Substantia nigra (tissue), 51 donors: ENCODE measurements at places on chromosomes 6 and 20.

GRCh38 chr6:169701311-169701953 lies 397 bp downstream of the WDR27 start:
- DNase-seq, result peak; percentile 51

GRCh38 chr6:15194453-15194852 lies 51.4 kb upstream of the JARID2 start:
- DNase-seq, result no peak

DNA sequence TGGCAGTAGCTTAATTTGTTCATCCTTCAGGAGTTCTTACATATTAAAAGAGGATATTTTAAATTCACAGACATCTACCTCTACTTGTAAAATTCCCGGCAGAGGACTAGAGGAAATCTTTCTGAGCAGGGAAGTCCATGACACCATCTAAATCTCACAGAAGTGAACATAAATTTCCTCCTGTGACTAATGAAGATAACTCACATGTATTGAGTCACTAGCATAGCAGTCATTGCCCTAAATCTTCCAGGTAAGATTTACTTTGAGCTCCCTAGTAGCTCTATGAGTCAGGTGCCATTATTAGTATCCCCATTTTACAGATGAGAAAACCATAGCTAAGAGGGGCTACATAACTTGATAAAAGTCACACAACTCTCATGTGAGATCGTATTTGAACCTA lies 1058.6 kb upstream of the FLRT3 start:
- DNase-seq, result no peak

DNA sequence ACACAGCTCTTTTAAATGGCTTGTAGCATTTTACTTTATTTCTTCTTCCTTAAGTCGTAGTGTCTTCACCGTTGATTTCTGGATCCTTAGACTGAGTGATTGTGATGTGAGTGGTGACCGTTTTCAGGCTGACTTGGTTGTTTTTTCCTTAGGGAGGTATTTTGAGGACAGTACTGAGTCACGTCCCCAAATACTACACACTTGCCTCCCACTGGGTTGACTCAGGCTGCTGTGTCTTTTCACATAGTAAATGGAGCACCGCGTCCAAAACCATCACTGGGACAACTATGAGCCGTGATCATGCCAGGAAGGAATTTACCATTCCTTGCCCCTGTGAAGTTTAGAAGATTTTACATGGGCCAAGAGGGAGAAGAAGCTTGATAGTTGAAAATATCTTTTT lies 174.1 kb downstream of the FARS2 start:
- DNase-seq, result no peak

GRCh38 chr6:7215798-7216231 lies 97.2 kb downstream of the SSR1 start:
- DNase-seq, result no peak

- no peak for DNase-seq
Observed at GRCh38 chr6:20335872-20336271, 65.8 kb upstream of the E2F3 start.

GRCh38 chr6:145138469-145139139 lies 596.7 kb downstream of the EPM2A start:
- DNase-seq, result no peak

- no peak for DNase-seq
Observed at GRCh38 chr6:50824552-50824951, 5.9 kb downstream of the TFAP2B start.

GRCh38 chr6:84707171-84707570 lies 57.2 kb downstream of the TBX18 start:
- DNase-seq, result no peak

- DNase-seq, result no peak
Observed at GRCh38 chr6:33654831-33655554, 33.9 kb downstream of the ITPR3 start.

DNA sequence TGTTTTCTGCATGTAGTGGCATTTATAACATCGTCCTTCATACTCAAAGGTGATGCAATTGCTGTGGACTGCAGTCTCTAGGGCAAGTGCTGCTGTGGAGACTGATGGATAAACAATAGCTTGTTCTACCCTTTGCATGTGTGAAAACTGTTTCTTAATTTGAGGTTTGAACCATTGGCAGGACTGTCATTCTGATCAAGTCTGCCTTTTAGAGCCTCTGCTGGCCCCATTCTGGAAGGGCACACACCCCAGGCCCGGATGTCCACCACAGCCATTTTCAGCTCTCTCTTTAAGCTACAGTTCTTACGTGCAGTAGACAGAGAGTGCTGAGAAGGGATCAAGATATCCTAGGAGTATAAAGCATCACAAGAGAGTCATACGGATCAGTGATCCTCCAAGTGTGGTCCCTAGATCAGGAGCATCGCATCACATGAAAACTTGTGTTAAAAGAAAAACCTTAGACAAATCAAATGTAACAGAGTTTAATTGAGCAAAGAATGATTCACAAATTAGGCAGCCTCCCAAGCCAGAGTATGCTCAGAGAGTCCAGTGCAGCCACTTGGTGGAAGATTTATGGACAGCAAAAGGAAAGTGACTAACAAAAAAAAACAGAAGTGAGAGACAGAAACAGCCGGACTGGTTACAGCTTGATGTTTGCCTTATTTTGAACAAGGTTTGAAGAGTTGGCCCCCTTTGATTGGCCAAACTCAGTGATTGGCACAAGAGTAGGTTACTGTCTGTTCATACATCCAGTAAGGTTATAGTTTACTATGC lies 52.0 kb downstream of the FRK start:
- DNase-seq, result peak; percentile 11

- DNase-seq, result no peak
Observed at GRCh38 chr6:136947037-136947436, 24.9 kb downstream of the SLC35D3 start.

GRCh38 chr6:37575221-37575620 lies 75.5 kb upstream of the CCDC167 start:
- DNase-seq, result no peak

- no peak for DNase-seq
Observed at GRCh38 chr6:115783402-115784061, 277.2 kb downstream of the FRK start.

- peak; percentile 31 for DNase-seq
Observed at GRCh38 chr6:16206595-16207037, 31.8 kb upstream of the GMPR start.

- peak; percentile 15 for DNase-seq
Observed at GRCh38 chr6:32087574-32088486, 21.3 kb downstream of the TNXB start.

- DNase-seq, result no peak
Observed at GRCh38 chr6:101741474-101742171, 348.1 kb downstream of the GRIK2 start.

DNA sequence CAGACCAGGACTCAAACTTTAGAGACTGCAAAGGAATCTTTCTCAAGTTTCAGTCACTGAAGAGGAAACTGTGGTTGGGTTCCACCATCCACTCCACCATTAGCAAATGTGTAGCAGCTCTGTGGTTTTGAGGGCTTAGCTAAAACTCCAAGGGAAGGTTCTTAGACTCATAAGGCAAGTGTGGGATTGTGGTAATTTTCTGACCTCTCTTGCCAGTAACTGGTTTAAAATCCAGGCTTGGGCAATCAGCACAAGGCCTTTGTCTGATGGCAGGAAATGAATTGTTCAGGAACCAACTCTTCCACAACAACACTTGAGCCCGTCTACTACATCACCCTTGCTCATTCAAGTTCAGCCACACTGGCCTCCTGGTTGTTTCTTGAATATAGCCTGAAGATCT lies 68.6 kb upstream of the FBXL4 start:
- no peak for DNase-seq

DNA sequence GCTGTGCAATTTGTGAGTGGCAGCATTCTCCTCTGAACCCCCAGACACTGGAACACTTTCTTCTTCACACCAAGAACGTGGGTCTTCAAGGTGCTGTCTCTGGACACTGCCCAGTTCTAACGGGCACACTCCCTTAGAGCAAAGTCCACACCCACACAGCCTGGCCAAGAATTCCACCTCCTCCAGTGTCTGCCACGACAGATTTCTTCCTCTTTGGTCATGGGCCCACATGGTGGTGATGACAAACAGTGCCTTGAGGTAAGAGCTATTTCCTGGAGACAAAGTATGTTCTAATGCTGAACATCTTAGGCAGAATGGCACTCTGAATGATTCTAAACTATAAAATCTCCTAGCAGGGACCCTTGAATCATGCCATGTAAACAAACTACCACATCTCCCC lies 25.5 kb upstream of the SSTR4 start:
- DNase-seq, result no peak

DNA sequence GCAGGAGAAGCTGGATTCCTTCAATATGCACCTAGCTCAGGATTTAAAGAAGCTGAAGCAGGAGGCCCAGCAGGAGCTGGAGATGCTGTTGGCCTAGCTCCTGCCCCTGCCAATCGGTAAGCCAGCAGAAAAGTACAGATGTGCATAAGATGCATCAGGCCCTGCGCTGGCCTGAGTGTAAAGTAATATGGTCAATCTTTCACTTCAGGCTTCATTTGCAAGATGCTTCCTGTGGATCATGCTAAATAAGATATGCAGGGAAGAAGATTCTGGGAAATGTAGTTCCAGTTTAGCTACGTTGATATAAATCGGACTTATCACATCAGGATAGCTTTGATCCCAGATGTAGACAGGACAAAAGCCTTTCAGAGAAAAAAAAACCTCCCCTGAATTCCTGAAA lies 100.3 kb downstream of the GJA1 start:
- no peak for DNase-seq

- no peak for DNase-seq
Observed at GRCh38 chr6:43759136-43759906, 10.7 kb upstream of the VEGFA start.
